Stimulated activated CD4-positive, alpha-beta T cell treated with anti-CD3 and anti-CD28 coated beads, Interleukin-1b, Interleukin-23, amount 100 ng/mL, for 1 hour (primary cell): ENCODE measurements at places on chromosomes 4 and X.

GRCh38 chr4:69754926-69755580 is 5.4 kb downstream of the SULT1B1 start:
- DNase-seq, result no peak

GRCh38 chr4:95107635-95108034 is 349.9 kb downstream of the BMPR1B start:
- DNase-seq, result no peak

DNA sequence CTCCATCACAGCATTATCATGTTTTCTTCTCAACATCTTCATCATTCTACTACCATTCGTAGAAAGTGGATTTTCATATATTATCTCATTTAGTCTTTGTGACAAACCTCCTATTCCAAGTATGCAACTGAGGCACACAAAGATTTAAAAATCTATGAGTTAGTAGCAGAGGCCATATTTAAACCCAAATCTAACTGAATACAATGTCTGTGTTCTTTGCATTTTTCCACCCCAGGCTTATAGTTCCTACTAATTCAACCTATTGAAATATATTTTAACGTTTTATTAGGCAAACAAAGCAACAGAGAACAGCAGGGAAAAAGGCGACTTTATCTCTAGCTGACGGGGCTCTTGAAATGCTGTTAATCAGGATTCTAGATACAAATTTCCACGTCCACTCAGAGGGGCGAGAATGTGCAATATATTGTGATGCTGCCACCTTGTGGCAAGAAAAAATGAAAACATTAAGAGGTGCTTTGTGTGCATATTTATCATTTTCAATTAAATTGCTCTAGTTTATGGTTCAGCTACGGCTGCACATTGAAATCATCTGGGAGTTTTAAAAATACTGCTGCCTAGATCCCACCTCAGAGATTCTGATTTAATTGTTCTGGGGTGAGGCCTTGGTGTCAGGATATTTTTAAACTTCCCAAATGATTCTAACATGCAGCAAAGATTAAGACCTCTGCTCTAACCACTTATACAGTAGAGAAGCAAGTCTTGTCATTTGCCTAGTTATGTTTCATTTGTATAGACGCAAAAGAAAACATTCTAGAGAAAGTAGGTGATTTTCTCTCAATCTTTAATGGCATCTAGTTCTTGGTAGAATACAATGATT is 315.9 kb downstream of the MAPK10 start:
- no peak for DNase-seq

DNA sequence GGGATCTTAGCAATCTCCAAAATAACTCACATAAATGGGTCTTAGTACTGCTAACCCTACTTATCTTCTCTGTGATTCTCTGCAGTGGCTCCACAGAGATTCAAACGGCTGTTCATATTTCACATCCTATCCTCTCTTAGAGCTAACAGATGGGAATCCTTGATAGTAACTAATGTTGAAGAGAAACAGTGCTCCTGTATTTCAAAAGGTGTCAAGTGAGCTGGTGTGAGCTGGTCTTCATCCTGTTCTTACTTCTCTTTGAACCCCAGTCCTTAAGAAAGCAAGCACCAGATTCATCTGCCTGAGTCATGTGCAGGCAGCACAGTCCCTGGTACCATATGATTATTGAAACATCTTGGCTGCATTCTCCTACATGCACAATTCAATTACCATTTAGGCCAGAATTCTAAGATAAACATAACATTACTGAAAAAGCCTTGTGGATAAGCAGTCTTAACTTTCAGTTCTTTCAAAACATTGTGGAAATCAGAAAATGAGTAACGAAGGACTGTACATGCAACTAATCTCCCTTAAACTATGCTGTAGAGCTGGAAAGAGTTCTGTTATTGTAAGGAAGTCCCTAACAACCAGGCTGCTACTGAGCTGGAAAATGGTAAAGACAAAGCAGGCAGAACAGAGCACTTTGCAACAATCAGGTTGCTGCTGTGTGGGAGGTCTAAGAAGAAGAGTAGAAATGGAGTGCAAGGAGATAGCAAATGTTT is 153.1 kb downstream of the NPNT start:
- DNase-seq, result no peak

- no peak for DNase-seq
Measured at GRCh38 chr4:53309321-53310040, 56.4 kb downstream of the SCFD2 start.

- no peak for DNase-seq
Measured at GRCh38 chr4:185437809-185438208, 12.0 kb upstream of the UFSP2 start.

DNA sequence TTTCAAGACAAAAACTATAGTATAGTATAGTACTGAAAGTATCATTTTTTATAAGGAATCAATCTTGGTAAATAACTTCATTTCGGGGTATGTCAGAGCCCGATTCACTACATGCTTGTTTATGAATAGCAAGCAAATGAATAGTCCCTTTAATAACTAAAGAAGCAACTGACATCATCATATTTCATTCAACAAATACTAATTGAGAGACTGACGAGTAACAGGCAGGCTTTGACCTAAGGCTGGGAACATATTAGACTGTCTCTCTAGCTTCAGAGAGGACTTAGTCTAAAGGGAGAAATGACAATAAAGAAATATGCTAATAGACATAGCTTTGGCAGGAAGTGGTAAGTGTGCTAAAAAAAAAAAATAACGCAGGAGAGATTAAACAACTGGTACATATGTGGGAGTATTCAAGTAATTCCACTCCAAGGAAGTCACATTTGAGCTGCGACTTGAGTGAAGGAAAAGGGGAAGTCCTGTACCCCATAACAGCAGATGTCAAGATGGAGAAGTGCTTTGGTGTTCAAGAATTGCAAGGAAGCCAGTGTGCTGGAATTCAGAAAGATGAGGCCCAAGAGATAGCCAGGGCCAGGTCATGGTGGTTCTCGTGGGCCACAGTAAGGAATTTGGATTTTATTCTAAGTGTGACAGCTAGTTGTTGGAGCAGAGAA is 284.9 kb downstream of the FBXO8 start:
- no peak for DNase-seq

DNA sequence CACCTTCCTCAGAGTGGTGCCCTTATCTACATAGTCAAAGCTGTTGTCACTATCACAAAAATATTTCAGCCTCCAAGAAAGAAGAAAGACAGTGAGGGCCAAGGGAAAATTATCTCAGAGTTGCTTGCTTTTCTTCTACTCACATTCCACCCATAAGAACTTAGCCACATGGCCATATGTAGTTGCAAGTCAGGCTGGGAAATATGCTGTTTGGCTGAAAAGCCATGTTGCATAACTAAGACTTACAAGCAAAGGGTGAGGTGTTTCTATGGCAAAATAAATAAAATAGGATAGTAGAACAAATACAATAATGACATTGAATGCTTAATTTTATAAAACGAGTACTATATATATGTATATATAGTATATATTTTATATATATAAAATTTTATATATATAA is 365.9 kb upstream of the PABPC4L start:
- DNase-seq, result no peak

DNA sequence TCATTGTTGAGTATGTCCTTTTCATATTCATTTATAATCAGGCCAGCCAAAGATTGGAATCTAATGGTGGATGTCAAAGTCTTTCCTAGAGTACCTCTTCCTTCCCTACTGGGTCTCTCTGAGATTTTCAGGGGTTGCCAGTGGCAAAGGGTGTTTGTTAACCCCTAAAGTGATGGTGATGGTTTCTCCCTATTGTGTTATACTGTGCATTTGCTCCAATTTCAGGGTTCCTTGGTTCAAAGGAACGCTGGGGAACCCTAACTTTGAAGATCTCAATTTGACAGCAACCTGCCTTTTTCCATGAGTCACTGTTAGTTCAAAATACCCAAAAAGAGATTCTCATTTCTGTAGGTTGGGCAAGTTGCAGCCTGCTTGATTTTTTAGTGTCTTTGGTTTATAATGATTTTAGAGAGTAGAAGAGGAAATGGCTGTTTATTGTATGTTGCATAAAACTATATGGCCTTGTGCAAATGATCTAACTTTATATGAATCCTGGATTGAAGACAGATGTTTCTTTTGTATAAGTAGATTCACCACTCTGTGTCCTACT is 23.0 kb downstream of the GAB1 start:
- no peak for DNase-seq

- DNase-seq, result no peak
Measured at GRCh38 chr4:150354214-150354796, 227.6 kb upstream of the MAB21L2 start.
